CD4-positive, alpha-beta T cell (primary cell): ENCODE measurements at places on chromosomes 1 and 21. TPM values are rescaled to one million over a fixed set of nuclear protein-coding genes. Genes with fewer than 3 reads are reported as not detected.

DNA sequence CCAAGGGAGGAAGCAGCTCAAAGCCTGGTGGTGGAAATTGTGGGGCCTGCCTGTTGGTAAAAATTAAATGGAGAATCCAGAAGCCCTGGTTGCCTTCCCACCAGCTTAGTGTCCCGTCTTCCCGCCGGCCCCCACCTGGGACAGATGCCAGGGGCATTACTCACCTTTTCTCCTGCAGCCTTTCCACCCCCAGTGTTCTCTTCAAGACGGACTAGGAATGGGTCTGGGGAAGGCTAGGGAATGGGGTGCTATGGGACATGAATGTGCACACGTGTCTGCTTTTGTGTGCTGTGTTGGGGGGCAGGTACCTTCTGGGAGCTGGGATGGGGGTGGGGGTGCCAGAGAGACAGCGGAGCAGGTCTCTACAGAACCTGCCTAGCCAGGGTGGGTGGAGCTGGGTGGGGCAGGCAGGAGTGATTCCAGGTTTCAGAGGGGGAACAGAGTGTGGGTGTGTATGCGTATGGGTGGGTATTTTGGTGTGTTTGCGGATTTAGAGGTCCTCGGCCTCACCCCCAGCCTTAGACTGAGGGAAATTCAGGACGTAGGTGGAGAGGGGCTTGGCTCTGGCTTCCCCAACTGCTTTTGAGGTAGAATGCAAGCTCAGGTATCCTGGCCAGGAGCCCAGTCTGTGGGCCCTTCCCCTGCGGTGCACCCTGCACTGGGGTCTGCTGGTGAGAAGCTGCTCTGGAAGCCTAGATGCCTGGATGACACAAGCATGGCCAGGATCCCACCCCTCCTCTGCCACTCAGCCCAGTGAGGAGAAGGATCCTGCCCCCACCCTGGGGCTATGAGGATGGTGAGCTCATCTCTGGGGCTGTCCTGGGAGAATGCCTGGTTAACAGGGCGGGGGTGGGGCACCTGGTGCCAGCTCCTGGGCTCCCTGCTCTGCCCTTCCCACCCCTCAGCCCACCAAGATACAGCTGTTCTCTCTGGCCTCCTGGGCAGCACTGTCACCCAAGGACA is 7.8 kb downstream of the VANGL2 start:
- no peak overlapping the region for H3K27ac ChIP-seq
- no peaks in the 10 kb centered on the region for H3K27me3 ChIP-seq
- no peak overlapping the region for H3K4me3 ChIP-seq
- no peaks in the 10 kb centered on the region for H3K36me3 ChIP-seq
- H3K4me1 ChIP-seq = no peaks in the 10 kb centered on the region

HES3 gene
- total RNA-seq = not detected

GRCh38 chr1:40153073-40153770 is 8.0 kb upstream of the RLF start:
- no peak overlapping the region for H3K4me3 ChIP-seq
- peak; percentile 5 for DNase-seq
- H3K27ac ChIP-seq = no peak overlapping the region
- no peaks in the 10 kb centered on the region for H3K4me1 ChIP-seq
- no peaks in the 10 kb centered on the region for H3K27me3 ChIP-seq

AVPR1B gene
- not detected for total RNA-seq

- no peaks in the 10 kb centered on the region for H3K36me3 ChIP-seq
- no peak for DNase-seq
- H3K27me3 ChIP-seq = no peaks in the 10 kb centered on the region
- no peak overlapping the region for H3K4me3 ChIP-seq
These were observed 16.4 kb upstream of the KIF21B start for GRCh38 chr1:201039876-201040275.
